Foreskin keratinocyte (primary cell): ENCODE measurements at places on chromosomes 5 and 9. TPM values are rescaled to one million over a fixed set of nuclear protein-coding genes. Genes with fewer than 3 reads are reported as not detected.

PLAC8L1 gene
- 0.22 and 0.27 TPM in 2 replicates for polyA plus RNA-seq

SMIM33 gene
- polyA plus RNA-seq: not detected in 2 replicates

ADAMTSL2 gene
- polyA plus RNA-seq: not detected in 2 replicates

CNTLN gene
- 1.7 and 2.2 TPM in 2 replicates for polyA plus RNA-seq

FGF1 gene
- polyA plus RNA-seq: 1.4 TPM in 2 replicates

LEAP2 gene
- polyA plus RNA-seq: 0.55 and 0.85 TPM in 2 replicates

CLK4 gene
- polyA plus RNA-seq: 3.0 and 3.9 TPM in 2 replicates

- DNase-seq: no peak
These were observed 34.6 kb upstream of the IPPK start for GRCh38 chr9:92704528-92704927.

GRCh38 chr5:88145221-88145610 lies 123.4 kb downstream of the TMEM161B start:
- no peak for DNase-seq

DNA sequence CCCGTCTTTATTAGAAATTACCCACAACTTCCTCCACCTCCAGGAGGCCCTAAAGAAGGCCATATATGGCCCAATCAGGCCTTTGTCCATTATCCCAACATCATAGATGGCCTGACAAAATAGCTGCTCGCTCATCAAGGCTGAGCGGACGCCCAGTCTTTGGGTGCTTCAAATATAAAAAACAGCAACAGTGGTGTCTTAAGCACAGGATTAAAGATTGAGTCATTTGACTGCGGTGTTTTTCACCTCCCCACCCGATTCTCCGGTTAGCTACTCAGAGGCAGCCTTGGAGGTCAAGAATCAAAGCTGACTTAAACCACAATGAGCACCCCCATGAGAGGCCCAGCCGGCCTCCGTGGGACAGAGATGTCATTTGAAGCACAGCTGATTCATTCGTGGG lies 18.8 kb downstream of the S1PR3 start:
- DNase-seq: no peak

DNA sequence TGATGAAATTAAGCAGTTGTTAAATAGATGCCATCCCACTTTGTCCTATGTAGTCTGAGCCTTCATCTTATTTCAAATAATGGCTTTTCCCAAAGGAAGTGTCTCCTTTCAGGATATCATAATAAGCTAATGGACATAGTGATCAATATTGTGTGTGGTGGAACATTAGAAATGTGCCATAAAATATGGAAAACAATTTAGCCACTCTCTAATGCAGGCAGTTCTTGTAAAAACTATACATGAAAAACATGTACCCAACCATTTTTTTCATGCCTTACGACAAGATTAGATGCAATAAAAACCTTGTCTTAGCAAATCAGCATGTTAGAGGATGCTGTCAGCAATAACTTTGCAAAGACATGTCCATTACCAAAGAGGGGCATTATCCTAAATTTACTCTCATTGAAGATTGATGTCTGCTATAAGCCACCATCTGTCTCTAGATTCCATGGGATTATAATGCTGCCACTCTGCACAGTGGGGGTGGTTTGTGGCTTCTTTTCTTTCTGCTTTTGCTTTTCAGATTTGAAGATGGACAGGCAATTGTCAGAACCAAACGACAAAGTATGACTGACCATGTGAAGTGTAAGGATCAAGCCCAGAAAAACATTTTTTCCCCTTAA lies 724.0 kb upstream of the ZNF608 start:
- DNase-seq: no peak

- DNase-seq: no peak
These were observed 552.3 kb downstream of the EFNA5 start for GRCh38 chr5:107118184-107119019.

GRCh38 chr9:136995362-136995761 lies 1.0 kb downstream of the CLIC3 start:
- DNase-seq: no peak
